ENCODE measurements at places on chromosomes 5 and 9. TPM values are rescaled to one million over a fixed set of nuclear protein-coding genes. Genes with fewer than 3 reads are reported as not detected.

The HMMR gene
- total RNA-seq = 119 TPM

The SOHLH1 gene
- not detected for total RNA-seq

The CCDC192 gene
- not detected for total RNA-seq

The PPP2R2B gene
- total RNA-seq = not detected

The GMCL2 gene
- not detected for total RNA-seq

The TEX53 gene
- total RNA-seq = not detected

DNA sequence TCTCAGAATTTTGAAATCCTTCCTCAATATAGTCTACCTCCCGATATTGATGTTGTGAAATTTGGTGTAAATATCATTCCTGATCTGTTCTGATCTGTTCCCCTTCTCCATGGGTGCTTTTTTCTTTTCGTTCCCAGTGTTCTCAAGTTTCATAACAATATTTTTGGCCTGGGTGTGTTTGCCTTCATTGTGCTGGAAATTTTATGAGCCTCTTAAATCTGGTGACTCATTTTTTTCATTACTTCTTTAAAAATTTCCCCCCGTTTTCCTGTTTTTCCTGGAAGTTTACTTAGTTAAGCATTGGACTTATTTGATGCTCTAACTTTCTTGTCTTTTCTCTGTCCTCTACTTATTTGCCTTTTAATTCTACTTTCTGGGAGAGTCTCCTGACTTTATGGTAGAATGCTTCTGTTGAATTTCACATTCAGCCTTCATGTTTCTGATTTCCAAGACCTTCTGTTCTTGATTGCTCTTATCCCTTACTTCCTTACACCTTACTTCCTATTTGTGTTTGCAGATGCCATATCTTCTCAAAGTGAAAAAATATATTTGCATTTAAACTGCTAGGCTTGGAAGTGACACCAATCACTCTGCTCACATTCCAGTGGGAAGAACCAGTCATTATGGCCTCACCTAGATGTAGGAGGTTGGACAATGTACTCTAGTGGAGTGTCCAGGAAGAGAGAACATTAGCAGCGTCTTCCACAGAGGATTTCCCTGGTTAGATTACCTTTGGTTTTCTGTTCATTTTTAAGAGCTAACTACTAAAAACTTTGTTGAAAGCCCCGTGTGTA lies 441.9 kb downstream of the ARHGEF28 start:
- DNase-seq = no peak

DNA sequence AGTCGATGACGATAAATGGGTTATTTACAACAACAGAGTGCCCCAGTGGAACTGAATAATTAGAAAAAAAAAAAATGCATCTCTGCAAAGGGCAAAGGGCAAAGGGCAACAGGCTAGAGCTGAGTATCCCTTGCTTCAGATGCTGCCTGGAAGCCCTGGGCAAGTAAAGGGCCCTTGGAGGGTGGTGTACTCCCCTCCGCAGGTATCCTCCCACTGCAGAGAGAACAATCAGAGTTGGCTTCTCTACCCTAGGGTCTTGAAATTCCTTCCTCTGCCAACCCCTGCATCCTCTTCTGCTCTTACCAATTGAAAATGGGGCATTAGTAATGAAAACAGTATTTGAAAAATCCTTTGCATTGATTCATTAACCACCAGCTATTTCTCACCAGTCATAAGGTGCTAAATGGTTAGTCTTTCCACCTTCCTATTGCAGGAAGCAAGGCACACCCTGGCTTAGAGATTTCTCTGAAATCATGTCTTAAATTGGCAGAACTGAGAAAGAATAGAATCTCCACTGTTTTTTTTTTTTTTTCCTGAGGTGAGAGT lies 122.6 kb downstream of the SEMA6A start:
- DNase-seq = no peak

- DNase-seq = no peak
These were observed 92.2 kb downstream of the SEMA6A start for GRCh38 chr5:116482394-116482793.

GRCh38 chr5:118596255-118596654 lies 392.1 kb downstream of the DTWD2 start:
- DNase-seq = no peak

GRCh38 chr9:83043597-83043996 lies 19.3 kb downstream of the RASEF start:
- no peak for DNase-seq

DNA sequence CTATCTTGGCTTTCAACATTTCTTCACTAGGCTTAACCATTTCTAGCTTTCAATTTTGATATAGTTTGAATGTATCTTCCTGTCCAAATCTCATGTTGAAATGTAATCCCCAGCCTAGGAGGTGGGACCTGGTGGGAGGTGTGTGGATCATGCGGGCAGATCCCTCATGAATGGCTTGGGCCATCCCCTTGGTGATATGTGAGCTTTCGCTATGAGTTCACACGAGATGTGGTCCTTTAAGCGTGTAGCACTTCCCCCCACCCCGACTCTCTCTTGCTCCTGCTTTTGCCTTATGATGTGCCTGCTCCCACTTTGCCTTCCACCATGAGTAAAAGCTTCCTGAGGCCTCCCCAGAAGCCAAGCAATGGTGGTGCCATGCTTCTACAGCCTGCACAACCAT lies 40.6 kb downstream of the PHAX start:
- no peak for DNase-seq

GRCh38 chr5:77637170-77637997 lies 1.1 kb downstream of the OTP start:
- no peak for DNase-seq

DNA sequence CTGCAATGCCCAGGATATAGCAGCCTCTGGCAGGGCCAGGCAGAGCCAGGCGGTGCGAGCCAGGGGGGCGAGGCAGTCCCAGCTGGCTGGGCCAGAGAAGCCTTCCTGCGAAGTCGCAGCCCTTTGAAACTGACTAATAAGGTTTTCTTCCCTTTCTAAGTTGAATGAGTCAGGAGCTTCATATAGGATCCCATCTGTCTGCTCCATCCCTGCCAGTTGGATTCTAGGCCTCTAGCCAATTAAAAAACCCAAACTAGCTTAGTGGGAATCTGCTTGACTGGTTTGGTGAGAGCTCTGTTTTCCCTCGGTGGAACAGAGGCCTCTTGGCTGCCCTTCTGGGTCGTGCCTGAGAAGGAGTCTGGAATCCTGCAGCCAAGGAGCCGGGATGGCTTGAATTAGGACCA lies 70.1 kb upstream of the RAPGEF1 start:
- DNase-seq = no peak

- DNase-seq = no peak
These were observed 2.9 kb downstream of the IQGAP2 start for GRCh38 chr5:76406014-76406413.

DNA sequence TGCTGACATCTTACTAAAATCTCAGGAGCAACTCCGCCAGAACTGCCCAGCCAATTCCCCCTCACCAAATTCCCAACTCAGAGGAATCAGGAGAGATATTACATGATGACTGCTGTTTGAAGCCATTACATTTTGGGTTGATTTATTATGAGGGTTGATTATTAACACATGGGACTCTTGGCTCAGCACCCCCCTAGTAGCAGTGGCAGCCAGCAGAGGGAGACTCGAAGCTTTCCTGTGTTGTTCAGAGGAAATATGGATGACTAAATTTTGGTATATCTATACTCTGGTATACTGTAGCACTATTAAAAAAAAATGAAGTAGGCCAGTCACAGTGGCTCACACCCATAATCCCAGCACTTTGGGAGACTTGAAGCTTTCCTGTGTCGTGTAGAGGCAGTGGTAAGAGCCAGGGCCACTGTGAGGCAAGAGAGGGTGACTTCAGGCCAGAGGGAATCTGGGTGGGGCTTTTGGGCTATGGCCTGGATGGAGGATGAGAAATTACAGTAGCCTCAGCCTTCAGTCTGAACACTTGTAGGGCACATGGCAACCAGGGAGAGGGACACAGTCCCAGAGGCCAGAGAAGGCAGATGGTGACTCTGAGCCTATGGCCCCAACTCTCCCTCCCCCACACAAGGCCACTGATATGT lies 111.4 kb downstream of the LHX2 start:
- no peak for DNase-seq

DNA sequence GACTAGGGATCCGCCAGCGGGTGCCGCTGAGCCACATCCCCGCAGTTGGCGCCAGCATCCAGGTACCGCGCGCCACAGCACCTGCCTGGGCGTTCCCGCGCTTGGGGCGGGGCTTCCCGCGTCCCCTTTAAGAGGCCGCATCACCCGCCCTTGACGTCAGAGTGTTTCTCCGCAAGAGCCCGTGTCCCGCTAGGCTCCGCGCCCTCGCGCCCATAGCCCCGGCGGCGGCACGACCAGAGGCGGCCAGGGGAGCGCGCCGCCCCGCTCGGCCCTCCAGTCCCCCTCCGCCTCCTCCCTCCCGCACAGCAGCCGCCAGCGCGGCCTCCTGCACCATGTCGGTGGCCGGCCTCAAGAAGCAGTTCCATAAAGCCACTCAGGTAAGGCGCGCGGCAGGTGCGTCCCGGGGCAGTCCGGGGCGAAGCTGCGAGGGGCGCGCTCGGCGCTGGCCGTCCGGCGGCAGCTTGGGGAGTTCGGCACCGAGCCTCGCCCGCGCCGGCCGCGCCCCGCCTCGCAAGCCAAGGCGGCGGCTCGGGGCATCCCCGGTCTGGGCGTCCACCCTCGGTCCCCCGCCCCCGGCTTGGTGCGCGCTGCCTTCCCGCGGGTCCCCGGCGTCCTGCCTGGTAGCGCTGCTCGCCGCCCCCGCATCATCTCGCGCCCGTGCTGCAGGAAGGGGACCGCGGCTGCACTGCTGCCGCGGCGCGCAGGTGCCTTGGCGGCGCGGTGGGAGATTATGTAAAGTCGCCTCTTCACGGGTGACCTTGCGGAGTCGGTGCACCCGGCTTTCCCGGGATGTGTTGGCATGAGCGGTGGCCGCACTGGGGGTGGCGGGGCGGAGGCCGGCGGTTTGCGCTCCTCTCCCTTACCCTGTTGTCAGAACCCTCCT lies at the start of gene SH3GL2:
Gene SH3GL2, plus strand, starts transcription at position 156 of the 883 bp plus-strand sequence.
- DNase-seq = no peak

DNA sequence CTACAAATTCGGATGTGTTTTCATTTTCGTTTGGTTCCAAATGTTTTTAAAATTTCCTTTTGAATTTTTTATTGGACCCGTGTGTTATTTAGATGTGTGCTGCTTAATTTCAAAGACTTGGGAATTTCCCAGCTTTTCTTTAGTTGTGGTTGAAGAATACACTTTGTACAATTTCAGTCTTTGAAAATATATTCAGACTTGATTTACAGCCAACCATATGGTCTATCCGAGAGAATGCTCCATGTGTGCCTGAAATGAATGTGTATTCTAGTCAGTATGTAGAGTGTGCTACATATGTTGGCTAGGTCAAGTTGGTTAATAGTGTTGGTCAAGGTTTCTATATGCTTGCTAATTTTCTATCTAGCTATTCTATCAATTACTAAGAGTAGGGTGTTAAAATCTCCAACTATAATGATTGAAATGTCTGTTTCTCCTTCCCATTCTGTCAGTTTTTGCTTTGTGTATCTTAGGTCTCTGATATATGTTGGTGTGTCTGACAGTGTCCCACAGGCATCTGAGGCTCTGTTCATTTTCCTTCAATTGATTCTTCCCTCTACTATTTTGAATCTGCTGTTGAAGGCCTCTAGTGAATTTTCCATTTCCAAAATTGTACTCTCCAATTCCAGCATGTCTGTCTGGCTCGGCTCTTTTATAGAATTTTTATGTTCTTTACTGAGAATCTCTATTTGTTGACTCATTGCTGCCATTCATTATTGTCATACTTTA lies 36.2 kb downstream of the RNF130 start:
- no peak for DNase-seq

DNA sequence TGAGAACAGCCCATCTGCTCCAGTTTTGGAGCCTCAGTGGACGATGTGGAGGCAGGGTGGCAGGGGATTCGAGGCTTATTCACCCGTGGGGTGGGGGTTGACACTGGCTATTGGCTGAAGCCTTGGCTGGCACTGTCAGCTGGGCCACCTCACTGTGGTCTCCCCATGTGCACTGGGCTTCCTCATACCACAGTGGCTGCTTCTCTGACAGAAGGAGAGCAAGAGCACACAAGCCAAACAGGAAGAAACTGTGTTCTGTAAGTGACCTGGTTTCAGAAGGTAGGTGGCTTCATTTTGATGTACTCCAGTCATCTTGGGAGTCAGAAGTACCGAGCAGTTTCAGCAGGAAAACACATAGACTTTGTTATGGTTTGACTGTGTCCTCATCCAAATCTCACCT lies 24.7 kb upstream of the CTNND2 start:
- DNase-seq = no peak

- no peak for DNase-seq
These were observed 30.2 kb downstream of the CYSTM1 start for GRCh38 chr5:140205216-140205615.

DNA sequence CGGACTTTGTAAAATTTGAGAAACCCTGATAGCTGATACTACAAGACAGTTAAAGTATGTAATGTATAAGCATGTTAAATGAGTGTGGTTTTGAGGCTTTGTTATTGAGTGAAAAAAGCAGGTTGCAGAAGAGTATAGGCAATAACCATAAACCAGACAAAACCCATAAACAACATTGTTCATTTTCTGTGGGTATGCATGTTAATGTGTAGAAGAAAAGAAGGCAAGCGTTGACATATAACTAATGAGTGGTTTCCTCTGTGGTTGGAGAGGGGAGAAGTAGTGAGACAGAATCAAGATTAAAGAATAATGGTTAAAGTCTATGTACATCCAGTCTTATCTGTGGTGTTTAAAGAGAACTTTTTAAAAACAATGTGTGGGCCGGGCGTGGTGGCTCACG lies 26.2 kb downstream of the RAD23B start:
- no peak for DNase-seq
